Suprapubic skin (tissue), 4 donors: ENCODE measurements at places on chromosomes 7 and 10. TPM values are rescaled to one million over a fixed set of nuclear protein-coding genes. Genes with fewer than 3 reads are reported as not detected.
A peak's percentile ranks its signal among the peaks of the same experiment; 100 is the strongest.

KAZALD1 gene
- total RNA-seq = 1.6 TPM

LIPJ gene
- total RNA-seq = 0.15 TPM

CALML3 gene
- 123 TPM for total RNA-seq

- no peak for DNase-seq
These were observed 370.6 kb upstream of the IGFBP3 start for GRCh38 chr7:46291601-46292150.

DNA sequence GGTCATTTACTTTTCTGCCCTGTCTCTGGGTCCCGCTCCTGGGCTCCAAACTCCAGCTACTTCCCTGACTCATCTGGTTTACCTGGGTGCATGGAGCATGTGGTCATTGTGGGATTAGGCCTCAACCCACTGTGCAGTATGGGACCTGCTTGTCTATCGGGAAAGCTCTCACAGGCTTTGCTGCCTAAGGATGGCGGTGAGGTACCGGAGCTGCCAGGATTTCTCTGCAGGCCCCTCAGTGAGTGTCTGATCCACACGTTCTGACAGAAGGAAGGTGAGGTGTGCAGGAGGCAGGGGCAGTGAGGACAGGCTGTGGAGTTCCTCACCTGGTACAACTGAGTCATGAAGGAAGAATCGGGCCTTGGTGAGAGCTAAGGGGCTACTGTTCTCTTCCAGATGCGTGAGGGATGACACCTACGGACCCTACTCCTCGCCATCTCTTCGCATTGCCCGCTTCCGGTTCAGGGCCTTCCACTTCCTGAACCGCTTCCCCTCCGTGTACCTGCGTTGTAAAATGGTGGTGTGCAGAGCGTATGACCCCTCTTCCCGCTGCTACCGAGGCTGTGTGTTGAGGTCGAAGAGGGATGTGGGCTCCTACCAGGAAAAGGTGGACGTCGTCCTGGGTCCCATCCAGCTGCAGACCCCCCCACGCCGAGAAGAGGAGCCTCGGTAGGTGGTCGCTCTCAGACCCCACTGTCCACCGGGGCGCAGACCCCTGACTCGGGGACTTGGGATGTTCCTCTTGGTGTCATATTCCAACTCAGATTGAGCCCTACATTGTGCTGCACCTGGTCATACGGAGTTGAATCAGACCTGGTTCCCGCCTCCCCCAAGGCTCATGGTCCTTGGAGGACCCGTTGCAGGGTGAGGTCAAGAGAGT lies 56.7 kb downstream of the C10orf120 start:
- DNase-seq = peak; percentile 35

DNA sequence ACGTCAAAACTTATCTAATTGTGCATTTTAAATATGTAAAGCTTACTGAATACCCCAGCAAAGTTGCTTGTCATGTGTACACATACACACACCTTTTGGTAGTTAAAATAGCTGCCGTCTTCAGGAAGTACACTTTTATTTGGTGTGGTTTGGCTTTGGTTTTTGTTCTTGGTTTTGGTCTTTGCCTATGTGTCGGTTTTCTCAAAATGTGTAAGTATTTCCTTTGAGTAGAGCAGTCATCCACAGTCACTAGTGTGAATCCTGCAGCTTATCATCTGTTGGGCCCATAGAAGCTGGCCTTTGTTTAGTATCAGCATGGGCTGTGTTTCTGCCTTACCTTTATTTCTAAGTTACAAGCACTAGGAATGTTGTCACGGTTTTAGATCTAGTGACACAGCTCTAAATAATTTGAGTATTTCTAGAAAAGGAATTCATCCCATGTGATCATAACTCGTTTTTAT lies 35.3 kb downstream of the NET1 start:
- DNase-seq = no peak

DNA sequence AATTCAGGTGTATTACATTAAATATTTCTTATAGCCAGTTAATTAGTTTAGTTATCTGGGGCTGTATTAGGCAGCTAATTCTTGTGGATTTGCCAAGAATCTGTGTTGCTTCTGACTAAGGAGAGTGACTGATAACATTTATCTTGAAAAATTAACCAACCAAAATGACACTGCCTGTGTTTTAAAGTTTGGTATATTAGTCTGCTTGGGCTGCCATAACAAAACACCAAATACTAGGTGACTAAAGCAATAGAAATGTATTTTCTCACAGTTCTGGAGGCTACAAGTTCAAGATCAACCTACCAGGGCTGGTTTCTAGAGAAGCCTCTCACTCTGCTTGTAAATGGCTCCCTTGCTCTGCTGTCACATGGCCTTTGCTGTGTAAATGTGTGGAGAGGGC lies 12.9 kb downstream of the EXOC4 start:
- no peak for DNase-seq
